Nasal cavity respiratory epithelium epithelial cell of viscerocranial mucosa (primary cell): ENCODE measurements at places on chromosomes 13 and 19. TPM values are rescaled to one million over a fixed set of nuclear protein-coding genes. Genes with fewer than 3 reads are reported as not detected.

Gene DLL3
- total RNA-seq: 0.07 and 0.34 TPM in 2 replicates

Gene DYRK1B
- total RNA-seq: 4.1 and 14.3 TPM in 2 replicates

Gene OLFM2
- 1.7 and 20.1 TPM in 2 replicates for total RNA-seq

Gene VSTM1
- total RNA-seq: not detected in 2 replicates

Gene RNF17
- total RNA-seq: under 0.01 TPM in 1 of 2 replicates, not detected in the other

Gene ZNF439
- 1.0 and 5.3 TPM in 2 replicates for total RNA-seq

Gene ZNF547
- 4.8 and 6.5 TPM in 2 replicates for total RNA-seq

Gene ZNF625
- 4.8 and 10.3 TPM in 2 replicates for total RNA-seq

Gene SELENOV
- not detected in 2 replicates for total RNA-seq

Gene CGB8
- total RNA-seq: not detected in 2 replicates

Gene ZNF296
- total RNA-seq: 0.68 and 1.2 TPM in 2 replicates

Gene C1QTNF9B
- total RNA-seq: not detected in 2 replicates

Gene DENND1C
- total RNA-seq: under 0.01 and 0.07 TPM in 2 replicates

Gene KPTN
- 2.7 and 4.3 TPM in 2 replicates for total RNA-seq

Gene CYP4F2
- total RNA-seq: under 0.01 TPM in 1 of 2 replicates, not detected in the other

Gene DHRS12
- total RNA-seq: 4.8 TPM in 2 replicates

Gene BAX
- 55.3 and 64.6 TPM in 2 replicates for total RNA-seq
